ENCODE measurements at places on chromosomes 4 and X.

GRCh38 chr4:186030399-186030775 is 38.6 kb upstream of the TLR3 start:
- no peak for DNase-seq

DNA sequence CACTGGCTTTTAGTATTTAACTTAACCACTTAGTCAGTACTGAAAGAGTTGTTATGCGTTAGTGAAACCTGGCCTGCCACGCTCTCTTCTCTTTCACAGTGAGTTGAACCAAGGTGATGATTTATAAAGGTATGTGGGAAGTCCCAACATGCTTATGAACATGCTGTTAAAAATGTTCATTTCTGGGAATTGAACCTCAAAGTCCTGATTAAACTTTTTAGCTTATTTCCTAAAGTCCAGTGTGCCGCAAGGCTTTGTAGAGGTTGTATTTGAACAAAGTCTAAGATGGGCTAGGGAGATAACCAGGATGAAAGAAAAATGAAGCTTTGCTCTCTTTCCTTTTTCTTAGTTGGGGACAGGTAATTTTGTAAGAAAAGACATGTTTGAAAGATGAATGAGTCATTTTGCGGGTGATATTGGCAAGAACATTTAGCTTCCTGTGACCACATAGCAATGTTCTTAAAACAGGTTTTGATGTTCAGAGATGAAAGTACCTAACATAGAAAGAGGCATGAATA is 270.3 kb downstream of the DTHD1 start:
- DNase-seq, result no peak

- DNase-seq, result no peak
Observed at GRCh38 chrX:43717161-43717560, 61.1 kb downstream of the MAOA start.

DNA sequence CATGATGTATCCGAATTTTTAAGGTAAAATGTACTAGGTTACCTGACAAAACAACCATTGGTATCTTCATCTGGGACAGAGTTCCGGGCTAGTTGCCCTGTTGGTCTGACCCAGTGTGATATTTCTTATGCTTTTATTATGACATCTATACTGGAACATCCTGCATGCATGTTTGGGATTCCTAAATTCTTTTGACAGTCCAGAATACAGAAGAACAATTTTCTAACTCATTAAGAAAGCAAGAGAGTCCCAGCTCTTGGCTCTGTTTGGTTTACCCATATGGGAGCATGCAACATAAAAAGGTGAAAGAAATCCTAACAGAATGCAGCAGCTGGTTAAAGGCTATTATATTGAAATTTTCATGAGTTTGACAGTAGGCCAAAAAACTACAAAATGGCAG is 247.7 kb upstream of the FTHL17 start:
- DNase-seq, result no peak

GRCh38 chr4:25654031-25654970 is 1.4 kb upstream of the SLC34A2 start:
- no peak for DNase-seq

GRCh38 chrX:108216919-108217571 is 125.5 kb downstream of the ATG4A start:
- no peak for DNase-seq

DNA sequence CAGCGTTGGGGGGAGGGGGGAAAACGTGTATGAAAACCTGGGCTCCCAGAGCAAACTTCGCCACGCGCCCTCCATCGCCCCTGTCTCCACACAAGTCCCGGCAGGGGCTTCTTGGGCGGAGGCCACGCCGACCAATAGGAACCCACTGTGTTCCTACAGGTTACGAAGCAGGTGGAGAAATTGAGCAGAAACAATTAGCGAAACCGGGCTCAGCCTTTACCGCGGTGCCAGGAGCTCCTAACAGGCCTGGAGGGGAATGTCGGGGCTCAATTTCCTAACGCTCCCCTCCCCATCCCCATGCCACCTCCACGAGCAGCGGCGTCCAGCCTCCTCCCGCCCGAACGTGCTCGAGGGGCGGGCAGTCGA is 589 bp upstream of the KIT start:
- DNase-seq, result no peak

DNA sequence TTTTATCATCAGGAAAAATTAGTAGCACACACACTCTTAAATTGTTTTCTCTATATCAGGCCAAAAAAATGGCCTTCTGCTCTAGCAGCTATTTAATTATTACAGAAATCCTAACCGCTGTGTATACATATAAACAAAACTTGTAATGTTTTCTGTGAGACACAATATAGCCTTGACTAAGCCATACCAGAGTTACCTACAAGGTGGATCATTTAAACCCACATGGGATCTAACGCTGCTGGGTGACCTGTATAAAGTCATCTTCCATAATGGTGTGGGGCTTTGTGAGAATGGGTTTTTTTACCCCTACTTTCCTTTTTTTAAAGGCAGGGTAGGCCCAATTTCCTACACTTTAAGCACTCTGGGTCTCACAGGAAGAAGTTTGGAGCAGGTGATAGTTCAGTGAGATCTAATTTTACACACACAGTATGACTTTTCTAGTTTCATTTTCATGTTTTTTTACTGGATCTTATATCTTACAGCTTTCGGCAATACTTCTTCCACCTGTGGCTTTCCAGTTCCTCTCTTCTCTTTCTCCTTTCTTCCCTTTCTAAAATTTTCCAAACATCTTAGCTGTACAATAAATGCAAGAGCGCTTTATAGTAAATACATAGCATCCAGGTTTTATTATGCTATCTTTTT is 66.9 kb upstream of the MMAA start:
- no peak for DNase-seq

- no peak for DNase-seq
Observed at GRCh38 chr4:146288193-146288592, 73.9 kb downstream of the REELD1 start.
